ENCODE measurements at places on chromosomes 2 and 18.

DNA sequence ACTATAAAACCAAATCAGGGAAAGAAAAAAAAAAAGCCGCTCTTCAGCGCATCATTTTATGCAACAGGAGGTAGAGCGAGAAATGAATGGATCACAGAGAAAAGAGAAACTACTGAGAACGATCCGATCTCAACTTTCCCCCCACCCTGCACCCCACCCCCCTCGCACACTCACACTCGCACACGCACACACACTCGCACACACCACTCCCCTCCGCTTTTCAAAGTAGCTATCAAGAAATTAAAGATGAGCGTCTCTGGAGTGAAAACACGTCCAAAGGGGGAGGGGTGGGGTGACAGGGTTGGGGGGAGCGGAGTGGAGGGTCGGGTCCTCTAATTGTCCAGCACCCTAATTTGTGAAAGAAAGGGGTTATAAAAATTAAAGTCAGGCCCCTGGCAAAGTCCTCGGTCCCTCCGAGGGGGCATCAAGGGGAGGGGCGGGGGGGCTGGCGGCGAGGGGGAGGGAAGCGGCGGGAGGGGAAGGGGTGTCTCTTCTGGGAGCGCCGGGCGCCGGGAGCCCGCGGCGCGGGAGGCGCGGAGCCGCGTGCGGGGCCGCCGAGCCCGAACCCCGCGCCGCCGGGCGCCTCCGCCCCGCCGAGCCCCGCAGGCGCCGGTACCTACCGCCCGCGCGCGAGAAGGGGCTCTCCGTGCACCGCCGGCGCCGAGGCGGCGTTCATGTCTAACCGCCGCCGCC is 428 bp downstream of the TCF4 start:
- DNase-seq, result no peak

DNA sequence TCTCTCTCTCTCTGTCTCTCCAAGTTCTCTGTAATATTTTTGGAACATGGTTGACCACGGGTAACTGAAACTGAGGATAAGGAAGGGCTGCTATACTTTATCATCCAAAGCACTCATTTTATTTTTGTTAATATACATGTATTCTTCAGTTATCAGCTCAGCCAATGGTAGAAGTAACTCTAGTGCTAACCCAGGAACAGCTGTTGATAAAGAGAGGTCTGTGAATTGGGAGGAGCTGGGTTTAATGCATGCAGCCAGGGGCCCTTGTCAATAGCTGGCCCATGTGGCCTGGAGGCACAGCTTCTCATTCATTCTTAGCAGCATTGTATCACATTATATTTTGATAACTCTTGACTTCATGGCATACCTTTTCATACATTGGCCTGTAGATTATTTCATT is 401.6 kb downstream of the EPHA4 start:
- DNase-seq, result no peak

GRCh38 chr2:230019742-230020141 is 49.0 kb downstream of the SLC16A14 start:
- no peak for DNase-seq

DNA sequence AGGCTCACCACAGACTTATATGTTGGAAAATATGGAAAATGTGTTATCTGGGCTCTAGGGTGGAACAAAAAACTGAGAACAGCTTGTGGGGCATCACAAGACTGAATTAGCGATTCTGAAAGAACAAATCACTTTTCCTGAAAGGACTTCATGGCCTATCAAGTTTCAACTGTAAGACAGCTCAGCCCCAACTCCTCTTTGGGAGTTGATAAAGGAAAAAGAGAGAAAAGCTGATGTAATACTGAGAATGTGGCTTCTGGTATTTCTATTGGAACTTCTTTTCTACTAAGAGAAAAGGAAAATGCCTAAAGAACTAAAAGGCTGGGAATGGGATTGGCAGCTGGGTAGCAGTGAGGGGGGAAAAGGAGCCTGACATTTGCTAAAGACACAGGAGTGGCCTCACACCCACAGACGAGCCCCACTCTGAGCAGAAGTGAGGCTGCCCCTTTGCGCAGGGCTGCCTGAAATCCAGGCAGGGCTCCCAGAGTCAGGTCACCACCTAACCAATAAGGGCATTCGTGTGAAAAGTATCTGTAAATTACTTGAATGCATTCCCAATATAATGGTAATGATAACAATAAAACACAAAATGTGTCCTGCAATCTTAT is 75.6 kb downstream of the LRP2 start:
- DNase-seq, result no peak

- DNase-seq, result no peak
Observed at GRCh38 chr2:65265671-65266045, 38.0 kb downstream of the ACTR2 start.

Measured in substantia nigra (tissue), 51 donors.